Mucosa of gallbladder (tissue), 1 donor: ENCODE measurements at places on chromosomes 3 and 15.

DNA sequence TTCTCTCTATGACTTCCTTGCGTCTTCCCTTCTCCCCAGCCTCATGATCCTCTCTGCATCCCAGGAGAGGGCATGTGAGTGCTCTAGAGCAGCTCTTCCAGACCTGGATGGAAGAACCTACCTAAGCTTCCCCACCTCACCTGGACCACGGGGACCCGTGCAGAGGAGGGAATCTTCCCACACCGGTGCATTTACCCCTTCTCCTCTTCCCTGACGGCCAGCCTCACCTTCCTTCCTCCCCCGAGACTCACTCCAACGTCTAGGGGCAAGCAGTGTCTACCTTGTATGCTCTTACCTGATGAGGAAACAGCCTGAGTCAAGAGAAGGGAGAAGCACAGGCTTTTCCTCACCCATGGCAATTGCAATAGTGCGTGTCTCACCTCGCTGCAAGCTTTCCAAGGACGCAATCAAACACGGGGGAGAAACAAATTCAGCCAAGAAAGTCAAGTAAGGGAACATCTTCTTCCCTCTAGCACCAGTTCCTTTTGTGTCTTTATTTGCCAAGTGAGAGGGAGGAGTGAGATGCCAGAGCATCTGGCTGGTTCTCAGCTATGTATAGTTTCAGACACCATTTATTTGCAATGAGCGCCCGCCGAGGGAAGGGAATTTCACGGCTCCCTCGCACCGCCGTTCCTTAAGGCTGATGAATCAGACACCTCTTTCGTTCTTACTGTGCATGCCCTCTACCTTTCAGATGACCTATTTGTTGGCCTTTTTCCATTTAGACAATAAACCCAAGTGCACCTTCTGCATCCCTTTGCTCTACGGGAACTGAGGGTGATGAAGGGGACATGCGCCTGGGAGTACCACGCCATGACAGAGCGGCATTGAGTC, 1.8 kb upstream of the CCR9 start:
- DNase-seq, result no peak

- no peak for DNase-seq
Observed at GRCh38 chr3:119620899-119621298, 23.2 kb downstream of the PLA1A start.

- DNase-seq, result no peak
Observed at GRCh38 chr3:133367956-133368355, 31.9 kb upstream of the BFSP2 start.

DNA sequence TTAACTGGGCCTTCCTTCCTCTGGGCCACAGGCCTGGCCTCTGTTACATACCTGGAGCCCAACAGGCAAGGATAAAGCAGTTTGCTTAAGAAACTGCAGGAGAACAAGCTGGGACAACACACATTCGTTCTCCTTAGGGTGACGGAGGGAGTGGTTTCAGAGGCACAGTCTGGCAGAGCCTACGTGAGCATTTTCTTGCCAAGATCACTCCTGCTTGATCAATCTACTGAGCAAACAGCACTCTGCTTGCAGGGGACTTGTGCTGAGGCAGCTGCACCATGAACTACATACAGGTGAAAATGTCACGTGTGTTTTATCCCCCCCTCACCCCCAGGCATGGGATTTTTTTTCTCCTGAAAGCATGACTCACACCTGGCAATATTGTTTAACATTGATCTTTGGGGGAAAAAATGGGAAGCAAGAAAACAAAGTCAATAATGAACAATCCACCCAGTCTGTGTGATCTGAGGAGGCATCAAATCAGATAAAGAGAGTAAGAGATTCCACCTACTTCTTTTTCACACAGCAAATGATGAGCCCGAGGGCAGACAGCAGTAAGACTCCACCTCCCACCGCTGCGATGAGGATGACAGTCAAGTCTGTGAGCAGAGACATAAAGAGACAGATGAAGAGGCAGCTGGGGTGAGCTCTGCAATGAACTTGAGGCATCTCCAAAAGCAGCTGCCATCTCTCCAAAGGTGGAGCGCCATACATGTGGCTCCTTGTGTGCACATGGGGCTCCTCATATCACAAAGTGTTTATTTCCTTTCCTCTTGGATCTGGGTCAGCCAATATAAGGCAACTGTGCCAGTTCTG, 57.4 kb downstream of the CDCP1 start:
- DNase-seq, result peak; percentile 88

GRCh38 chr3:38165722-38166387, 518 bp downstream of the OXSR1 start:
- DNase-seq, result peak; percentile 45

- DNase-seq, result no peak
Observed at GRCh38 chr3:127834771-127835170, 12.5 kb upstream of the MGLL start.

- DNase-seq, result no peak
Observed at GRCh38 chr3:195466251-195466650, 23.4 kb upstream of the ACAP2 start.

DNA sequence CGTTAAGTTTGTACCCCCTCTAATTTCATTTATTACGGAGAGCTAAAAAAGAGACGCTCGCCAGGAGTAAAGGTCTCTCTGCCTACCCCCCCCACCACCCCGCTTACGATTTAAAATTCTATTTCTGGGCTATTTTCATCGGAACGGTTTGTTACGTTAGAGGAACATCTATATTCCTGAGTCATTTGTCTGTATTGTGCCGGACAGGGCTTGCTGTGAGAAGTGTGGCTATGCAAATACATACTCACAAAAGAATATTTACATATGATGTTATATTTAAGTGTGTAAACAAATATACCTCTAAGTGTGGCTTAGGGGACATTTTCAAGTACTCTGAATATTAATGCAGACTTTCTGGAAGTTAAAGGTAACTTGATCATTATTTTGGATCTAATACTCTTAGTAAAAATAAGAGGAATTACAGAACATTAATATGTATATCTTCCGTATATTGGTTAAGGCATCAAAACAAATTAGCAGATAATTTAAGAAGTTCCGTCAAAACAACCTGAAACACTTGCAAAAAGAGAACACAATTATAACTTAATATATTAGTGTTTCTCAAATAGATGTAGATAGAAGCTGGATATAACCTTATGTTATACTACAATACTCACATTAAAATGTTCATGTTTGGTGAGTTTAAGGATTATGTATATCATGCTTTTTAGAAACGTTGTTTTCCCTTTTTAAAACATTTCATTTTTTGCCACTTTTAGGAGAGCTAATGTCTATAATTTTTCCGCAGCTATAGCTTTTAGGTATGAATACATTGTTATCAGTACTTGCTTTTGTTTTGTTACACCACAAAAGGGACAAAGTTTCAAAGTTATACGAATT, 1.6 kb upstream of the SHOX2 start:
- no peak for DNase-seq

GRCh38 chr15:66876731-66877476, 174.9 kb downstream of the SMAD6 start:
- no peak for DNase-seq

GRCh38 chr3:84965141-84965540, 6.4 kb downstream of the CADM2 start:
- DNase-seq, result no peak

DNA sequence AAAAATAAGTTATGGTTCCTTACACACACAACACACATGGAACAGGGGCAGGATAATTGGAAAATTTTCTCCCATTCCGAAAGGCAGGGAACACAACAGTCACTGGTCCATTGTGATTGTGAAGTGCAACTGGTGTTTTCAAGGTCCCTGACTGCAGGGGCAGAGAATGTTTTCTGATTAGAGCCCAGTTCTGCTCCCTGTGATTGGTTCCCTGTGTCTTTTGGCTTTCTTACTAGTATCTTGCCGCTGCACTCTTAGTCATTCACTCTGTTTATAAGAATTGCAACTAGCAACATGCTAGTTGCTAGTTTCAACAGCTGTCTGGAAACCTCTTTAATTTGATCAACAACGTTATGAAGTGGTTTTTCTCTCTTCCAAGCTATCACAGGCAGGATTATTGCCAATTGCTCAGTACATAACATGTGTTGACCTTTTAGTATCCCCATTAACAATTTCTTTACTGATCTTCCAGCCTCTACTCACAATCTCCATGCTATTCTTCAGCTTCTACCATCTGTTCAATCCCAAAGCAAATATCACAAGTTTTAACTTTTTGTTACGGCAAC, 177.5 kb downstream of the EPHA6 start:
- DNase-seq, result no peak

- DNase-seq, result no peak
Observed at GRCh38 chr15:80550908-80551260, 144.2 kb upstream of the ABHD17C start.

DNA sequence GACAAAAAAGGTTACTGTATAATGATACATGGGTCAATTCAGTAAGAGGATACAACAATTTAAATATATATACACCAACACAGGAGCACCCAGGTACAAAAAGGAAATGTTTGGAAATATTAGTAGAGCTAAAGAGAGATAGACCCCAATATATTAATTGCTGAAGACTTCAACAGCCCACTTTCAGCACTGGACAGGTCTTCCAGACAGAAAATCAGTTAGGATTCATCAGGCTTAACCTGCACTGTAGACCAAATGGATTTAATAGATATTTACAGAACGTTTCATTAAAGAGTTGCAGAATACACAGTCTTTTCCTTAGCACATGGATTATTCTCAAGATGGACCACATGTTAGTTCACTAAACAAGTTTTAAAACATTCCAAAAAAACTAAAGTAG, 845.9 kb upstream of the GBE1 start:
- DNase-seq, result no peak

GRCh38 chr15:61994216-61994615, 66.0 kb downstream of the VPS13C start:
- no peak for DNase-seq

DNA sequence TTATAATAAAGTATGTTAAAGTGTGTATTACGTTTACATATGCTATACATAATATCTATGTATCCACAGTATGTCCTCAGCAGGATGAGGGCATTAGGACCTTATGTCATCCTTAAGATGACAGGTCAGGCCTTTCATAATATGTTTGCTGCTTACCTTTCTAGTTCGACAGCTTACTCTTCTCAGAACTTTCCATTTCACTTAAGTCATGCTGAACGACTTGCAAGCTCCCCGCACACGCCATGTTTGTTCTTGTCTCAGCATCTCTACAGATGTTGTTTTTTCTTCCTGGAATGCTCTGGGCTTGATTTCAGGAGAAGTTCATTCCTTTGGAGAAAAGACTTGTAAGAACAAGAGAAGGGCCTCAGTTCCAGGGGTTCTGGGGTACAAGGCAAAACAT, 36.0 kb upstream of the PPARG start:
- no peak for DNase-seq

- DNase-seq, result no peak
Observed at GRCh38 chr3:193688834-193689714, 96.1 kb downstream of the OPA1 start.

DNA sequence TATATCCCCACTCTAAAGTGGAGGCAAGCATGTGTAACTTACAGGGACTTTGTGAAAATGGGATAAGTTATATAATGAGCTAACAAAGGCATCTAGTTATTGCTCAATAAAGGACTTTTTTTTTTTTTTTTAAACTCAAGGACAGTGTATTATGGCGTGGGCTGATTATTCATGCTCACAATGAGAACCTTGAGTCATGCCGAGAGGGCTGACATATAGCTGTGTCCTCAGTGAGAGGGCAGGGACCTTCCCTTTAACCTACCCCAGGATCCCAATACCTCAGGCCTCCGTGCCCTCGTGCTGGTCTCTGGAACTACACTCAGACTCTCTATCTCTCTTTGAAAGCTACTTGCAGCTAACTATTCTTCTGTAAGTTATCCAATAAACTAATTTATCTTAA, 319.9 kb upstream of the ICE2 start:
- no peak for DNase-seq

GRCh38 chr3:16825617-16826204, 59.0 kb upstream of the PLCL2 start:
- DNase-seq, result no peak

GRCh38 chr3:50616003-50616769, 765 bp upstream of the MAPKAPK3 start:
- DNase-seq, result peak; percentile 82

- DNase-seq, result peak; percentile 50
Observed at GRCh38 chr3:172155897-172156585, 116.7 kb downstream of the FNDC3B start.

GRCh38 chr3:126459763-126460127, 15.9 kb downstream of the ZXDC start:
- DNase-seq, result no peak

- peak; percentile 61 for DNase-seq
Observed at GRCh38 chr3:66407611-66408218, 93.1 kb downstream of the LRIG1 start.

GRCh38 chr3:51642462-51642861, 28.6 kb upstream of the TEX264 start:
- no peak for DNase-seq

DNA sequence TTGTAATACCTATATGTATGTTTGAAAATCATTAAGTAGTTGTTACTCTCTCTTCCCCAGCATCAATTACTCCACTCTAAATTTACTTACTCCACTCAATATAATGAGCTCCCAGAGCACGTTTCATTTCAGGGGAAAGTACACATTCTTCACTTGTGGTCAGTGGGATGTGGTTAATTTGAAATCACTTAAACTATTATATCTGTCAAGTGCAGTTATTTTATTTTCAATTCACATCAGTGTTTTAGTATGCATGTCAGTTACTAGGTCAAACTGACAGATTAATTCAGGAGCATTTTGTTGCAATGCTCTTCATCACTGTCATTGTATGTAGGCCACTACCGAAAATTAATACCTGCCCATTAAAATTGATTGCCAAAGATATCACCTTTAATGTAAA, 376.1 kb downstream of the ZIC4 start:
- DNase-seq, result no peak

DNA sequence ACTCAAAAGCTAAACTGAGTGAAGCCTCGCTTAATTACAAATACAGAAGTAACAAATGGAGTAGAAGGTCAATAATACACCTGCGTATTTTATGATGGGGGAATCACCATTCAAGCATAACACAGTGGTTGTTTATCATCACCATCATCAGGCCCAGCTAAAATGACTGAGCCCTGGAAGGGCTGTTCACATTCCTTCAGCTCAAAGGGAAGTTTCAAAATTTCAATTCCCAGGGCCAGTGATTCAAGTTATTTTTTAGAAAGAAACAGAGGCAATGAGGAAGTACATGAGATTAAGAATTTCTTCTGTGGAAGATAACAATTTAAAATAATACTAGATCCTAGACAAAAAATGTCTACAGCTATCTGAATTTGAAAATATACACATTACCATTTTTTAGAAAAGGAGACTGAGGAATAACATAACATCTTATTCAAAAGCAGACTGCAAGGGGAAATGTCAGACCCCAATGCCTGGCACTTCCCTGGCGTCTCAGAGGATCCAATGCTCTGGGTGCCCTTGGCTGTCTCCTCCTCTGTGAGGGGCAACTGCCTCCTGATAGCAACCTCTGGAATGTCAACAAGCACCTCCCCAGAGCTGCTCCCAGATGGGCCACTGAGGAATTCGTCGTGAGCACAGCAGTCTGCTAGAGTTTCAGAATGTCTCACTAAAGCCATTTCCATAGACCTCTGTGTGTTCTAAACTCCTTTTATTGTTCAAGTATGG, 22.8 kb downstream of the EHD4 start:
- DNase-seq, result no peak

DNA sequence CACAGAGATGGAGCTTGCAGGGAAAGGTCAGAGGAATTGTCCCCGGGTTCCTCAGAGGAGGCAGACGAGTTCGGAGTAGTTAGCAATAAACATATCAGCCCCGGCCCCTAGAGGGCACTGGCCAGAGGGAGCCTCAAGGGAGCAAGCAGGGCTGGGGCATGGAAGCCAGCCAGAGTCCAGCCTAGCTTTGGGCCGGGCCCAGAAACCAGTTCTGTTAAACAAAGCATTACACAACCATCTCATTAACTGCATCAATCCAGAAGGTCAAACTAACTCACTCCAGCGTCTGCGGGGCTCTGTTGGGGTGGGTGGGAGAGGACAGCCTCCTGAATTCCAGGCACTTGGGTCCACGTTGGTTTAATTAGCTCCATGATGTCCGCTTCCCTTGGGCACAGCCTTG, 41.0 kb upstream of the IREB2 start:
- DNase-seq, result peak; percentile 77
